ENCODE measurements at places on chromosomes 16 and 17.
A peak's percentile ranks its signal among the peaks of the same experiment; 100 is the strongest.

GRCh38 chr17:66970797-66971196, 6.3 kb downstream of the CACNG4 start:
- no peak for DNase-seq

DNA sequence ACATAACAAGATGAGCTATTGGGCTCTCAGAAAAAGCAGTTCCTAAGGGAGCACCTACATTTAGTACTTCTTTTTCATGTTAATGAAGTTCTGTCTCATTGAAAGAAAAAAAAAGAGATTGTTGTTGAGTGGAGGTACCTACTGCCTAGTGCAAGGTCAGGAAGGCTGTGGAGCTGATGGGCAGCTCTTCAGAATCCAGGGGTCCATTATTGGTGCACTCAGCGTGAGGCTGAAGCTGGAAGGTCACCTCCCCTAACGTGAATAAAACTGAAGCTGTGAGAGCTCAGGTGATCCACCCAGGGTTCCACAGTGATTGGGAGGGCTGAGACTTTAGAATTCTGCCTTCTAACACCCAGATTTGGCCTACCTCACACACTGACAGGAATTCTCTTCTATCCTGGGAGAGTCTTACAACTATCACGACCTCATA, 153.9 kb upstream of the TBX2 start:
- no peak for DNase-seq

DNA sequence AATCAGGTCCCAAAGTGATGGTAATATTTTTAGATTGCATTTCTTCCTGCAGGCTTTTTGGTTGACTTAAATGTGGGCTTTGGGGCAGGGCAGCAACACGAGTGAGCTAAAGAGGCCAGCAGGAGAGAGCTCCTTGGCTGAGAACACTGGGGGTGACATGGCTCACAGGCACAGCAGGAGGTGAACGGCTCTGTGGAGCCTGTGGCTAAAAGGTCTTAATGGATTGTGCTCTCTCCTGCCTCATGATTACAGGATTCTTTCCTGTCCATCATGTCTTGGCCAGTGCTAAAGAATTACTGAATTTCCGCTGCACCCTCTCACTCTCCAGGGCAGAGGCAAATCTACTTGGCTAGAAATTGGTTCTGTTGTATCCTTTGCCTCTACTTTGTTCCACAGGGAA, 366.6 kb downstream of the HS3ST4 start:
- DNase-seq = no peak

DNA sequence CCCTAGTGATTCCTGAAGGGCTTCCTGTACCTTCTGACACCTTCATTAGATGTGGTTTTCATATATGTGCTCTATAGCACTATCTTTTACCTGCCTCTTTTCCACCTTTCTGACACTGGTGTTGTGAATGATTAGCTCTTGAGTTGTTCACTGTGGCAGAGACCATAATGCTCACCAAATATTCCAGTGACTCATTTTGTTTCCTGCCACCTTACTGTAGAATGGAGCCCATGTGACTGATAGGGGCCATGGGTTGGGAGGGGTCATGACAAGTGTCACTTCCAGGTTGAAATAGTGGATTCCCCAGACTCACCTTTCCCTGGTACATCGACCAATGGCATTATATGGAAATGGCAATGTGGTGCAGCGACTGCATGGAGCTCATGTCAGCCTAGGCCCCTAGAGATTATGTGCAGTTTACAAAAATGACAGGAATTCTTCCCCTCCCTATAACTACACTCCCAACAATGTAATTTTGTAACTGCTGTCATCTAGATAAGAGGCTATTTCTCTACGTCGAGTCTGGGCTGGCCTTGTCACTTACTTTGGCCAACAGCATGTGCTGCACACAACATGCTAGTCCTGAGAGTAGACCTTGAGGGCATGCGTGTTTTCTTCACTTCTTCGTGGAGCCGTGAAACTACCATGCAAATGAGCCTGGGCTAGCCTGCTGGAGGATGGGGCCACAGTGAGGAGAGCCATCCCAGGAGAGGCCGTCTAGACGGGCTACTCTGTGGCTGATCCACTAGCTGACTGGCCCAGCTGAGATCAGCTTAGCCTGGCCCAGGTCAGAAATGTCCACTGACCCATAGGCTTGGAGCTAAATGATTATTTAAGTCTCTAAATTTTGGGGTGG, 409.5 kb downstream of the CA10 start:
- no peak for DNase-seq

GRCh38 chr16:49502136-49502881, 128.7 kb downstream of the C16orf78 start:
- DNase-seq = no peak

- no peak for DNase-seq
Measured at GRCh38 chr16:25065899-25066298, 45.6 kb upstream of the LCMT1 start.

DNA sequence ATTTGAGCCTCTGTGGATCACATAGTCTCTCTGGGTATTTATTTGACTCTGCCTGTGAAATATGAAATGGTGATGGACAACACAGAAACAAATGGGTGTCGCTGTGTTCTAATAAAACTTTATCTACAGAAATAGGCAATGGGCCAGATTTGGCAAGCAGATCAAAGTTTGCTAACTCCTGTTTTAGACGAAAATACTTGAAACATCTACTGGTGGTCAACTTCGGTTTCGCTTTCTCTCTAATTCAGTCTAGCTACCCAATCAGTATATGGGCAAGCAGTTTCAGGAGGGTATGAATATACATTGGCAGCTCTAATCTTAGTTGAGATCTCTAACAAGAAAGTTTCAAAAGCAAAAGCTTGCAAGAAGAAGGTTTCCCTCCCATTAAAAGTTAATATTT, 60.1 kb upstream of the DYNLRB2 start:
- no peak for DNase-seq

- peak; percentile 61 for DNase-seq
Measured at GRCh38 chr17:75587675-75588595, at the start of gene MYO15B. Gene MYO15B, plus strand, starts transcription at chr17:75587800. Its CDS starts 258 bp downstream, at chr17:75588058.

GRCh38 chr16:56261656-56262055, 70.4 kb downstream of the GNAO1 start:
- no peak for DNase-seq

DNA sequence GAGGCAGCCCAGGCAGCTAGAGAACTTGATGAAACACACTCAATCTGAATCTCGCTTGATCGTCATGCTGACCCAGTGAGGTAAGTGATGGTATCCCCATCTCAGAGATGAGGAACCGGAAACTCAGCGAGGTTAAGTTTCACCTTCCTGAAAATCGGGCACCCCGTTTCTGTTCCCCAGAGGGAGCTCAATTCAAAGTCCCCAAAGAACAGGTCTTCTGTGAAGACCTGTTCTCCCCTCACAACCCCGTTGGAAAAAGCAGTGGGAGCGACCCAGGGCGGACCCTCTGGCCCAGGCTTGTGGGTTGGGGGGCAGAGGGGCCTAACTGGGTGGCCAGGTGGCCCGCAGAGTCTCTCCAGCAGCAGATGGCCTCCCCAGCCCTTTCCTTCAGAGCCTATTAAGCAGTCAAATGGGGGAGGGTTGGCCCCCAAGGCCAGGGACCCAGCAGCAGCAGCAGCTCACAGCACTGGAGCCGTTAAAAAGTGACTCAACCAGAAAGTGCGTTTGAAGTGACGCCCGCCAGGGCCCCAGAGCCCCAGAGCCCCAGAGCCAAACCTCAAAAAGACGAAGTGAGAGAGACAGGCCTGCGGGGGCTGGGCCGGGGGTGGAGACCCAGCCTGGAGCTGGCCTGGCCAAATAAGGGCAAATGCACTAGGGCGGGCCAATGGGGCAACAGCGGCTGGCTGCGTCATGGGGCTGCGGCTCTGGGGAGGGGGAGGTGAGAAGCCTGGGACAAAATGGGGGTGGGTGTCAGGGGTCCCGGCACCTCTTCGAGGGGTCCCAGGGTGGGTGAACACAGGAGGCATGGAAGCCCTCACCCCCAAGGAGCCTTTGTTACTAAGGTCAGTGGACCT, 9.2 kb upstream of the TSPOAP1 start:
- peak; percentile 86 for DNase-seq

GRCh38 chr17:6195123-6195522, 124.9 kb downstream of the WSCD1 start:
- no peak for DNase-seq

- DNase-seq = no peak
Measured at GRCh38 chr16:56603589-56603988, 4.8 kb upstream of the MT2A start.

DNA sequence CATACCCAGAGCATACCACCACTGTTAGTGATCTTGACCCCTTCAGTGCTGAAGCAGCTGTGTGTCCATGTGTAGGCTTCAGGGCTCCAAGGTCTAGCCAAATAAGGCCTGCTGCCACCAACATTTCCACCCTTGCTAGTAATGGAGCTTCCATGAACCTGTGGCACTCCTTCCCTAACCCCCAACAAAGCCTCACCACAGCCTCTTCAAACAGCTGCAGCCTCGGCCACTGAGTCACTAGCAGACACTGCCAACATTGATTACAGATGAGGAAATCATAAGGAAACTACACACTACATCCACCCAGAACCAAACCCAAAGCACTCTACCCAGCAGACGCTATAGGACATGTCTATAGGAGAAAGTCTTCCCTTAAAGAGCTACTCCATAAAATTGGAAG, 610.7 kb downstream of the KCNJ2 start:
- no peak for DNase-seq

DNA sequence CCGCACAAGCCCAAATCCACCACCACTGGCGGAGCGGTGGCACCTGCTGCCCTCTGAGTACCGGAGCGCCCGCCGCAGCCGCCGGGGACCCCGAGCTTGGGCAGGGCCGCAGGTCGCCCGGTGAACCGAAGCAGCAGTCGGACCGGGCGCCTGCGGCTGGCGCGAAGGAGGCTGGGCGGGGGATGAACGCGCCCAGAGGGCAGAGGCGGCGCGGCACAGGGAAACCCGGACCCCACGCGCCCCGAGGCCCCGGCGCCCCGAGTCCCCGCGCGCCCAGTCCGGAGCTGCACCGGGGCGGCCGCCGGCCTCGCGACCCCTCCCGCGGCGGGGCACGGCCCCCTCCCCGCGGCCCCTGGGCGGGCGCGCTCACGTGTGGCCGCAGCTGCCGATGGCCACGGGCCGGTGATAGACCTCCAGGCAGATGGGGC, 393 bp downstream of the RNF166 start:
- DNase-seq = no peak

DNA sequence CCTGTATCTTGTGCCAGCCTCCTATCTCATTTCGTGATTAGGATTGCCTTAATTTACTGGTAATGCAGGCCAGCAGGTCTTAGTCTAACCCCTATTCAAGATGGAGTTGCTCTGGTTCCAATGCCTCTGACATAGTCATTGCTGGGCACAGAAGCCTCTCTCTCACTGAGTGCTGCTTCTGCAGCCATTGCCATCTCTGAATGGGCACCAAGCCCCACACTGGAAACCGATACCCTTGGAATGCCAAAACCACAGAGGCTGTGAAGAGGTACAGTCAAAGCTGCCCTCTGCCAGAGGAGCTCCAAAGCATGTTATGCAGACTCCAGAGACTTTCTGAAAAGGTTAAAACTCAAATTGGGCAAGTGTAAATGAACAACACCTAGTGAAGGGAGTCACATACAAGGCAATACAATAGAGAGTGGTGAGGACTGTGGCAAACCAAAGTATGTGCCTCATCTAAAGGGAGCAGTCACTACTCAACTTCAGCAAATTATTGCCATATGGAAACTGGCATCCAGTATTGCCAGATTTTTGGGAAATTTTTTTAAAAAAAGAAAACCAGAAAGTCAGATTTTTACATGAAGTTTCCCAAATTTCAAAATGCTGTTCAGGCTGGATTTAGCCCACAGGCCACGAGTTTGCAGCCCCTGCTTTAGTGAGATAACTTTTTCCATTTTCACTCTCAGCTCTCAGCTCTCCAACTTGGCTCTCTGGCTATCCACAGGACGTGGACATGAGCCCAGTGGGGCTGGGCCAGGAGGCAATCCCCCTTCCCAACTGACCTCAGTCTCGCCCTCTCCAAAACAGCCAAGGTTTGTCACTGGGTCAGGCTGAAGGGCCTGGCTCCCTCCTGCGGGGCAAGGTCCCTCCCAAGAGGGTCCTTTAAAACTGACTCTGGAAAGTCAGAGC, 2.1 kb upstream of the MMP2 start:
- peak; percentile 77 for DNase-seq

- no peak for DNase-seq
Measured at GRCh38 chr17:40103071-40103661, 2.8 kb upstream of the NR1D1 start.

DNA sequence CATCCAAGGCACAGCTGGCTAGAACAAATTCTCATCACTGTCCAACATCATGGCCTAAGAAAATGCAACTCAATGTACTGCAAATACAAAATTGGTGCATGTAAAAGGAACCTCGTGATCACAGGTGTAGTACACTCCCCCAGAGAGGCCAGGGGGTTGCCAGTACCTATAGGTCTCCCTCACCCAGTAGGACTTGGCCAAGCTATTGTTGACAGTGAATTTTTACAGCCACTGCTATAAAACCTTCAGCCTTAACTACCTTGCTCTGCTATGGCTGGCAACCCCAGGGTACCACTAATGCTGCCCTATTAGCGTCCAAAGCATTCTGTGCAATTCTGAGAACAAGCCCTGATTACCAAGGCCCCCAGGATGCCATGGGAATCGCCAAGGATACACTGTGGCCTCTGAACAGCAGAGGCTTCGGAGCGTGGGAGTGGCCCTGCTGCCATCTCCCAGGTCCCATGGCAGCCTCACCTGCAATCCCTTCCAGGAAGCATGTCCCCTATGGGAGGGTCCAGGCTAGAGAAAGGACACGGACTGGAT, 67.6 kb downstream of the SDK2 start:
- DNase-seq = no peak

DNA sequence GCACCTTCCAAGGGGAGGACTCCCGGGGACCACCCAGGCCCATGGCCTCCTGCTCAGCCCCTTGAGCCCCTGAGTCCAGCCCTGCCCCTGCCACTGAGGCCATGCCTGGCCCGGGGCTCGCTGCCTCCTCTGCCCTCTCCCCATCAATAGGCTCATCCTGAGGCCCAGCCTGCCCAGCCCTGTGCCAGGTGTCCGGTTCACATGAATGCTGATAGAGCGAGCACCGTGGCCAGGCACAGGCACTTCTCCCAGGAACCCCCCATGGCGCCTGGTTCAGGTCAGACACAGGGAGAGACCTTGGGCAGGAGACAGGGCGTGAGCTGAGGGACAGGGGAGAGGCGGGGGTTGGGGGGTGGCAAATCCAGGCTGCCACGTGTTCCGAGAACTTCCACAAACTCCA, 2.8 kb upstream of the PVALEF start:
- no peak for DNase-seq

DNA sequence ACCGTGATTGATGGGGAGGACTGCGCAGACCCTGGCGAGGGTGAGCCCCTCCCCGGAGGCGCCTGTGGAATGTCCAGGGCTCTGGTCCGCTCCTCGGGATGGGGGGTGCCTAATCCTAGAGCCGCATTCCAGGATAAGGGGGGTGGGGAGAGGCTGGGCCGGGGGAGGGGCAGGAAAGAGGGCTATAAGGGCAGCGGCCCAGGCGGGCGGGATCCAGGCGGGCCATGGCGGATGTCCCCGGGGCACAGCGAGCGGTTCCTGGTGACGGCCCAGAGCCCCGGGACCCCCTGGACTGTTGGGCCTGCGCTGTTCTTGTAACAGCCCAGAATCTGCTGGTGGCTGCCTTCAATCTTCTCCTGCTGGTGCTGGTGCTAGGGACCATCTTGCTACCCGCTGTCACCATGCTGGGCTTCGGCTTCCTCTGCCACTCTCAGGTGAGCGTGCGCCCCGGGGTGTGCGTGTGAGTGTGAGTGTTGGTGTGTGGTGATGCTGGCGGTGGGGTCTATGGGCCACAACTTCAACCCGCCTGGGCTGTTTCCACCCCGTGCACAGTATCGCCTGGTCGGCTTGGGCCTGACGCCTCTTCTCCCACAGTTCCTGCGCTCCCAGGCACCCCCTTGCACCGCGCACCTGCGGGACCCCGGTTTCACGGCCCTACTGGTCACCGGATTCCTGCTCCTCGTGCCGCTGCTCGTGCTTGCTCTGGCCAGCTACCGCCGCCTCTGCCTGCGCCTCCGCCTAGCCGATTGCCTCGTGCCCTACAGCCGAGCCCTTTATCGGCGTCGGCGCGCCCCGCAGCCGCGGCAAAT, at the start of gene TMEM88:
Gene TMEM88, plus strand, starts transcription at position 216 of the 809 bp plus-strand sequence. Its CDS starts 9 bp downstream, at position 225.
- DNase-seq = no peak

Data from right atrium auricular region (tissue), 2 donors.